ENCODE measurements at places on chromosomes 5 and 9.
A peak's percentile ranks its signal among the peaks of the same experiment; 100 is the strongest.

- DNase-seq, result no peak
Measured at GRCh38 chr9:127835991-127836516, 18.4 kb downstream of the ENG start.

- DNase-seq, result no peak
Measured at GRCh38 chr9:121333950-121334773, 35.9 kb downstream of the STOM start.

DNA sequence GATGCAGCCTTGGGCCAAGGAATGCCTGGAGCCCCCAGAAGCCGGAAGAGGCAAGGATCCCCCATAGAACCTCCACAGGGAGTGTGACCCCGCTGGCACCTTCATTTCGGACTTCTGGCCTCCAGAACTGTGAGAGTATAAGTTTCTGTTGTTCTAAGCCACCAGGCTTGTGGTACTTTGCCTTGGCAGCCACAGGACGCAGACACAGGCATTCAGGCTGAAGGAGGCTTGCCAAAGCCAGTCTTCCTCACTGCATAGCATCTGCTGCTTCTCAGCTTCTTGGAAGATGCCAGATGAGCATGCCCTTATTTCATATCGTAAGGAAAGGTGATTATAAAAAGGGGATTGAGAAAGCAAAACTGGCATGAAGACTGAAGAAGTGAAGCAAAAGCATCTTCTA lies 61.1 kb upstream of the TAS2R1 start:
- DNase-seq, result no peak

- no peak for DNase-seq
Measured at GRCh38 chr5:56102889-56103288, 108.1 kb upstream of the IL6ST start.

GRCh38 chr5:172641359-172642050 lies 442 bp downstream of the NEURL1B start:
- no peak for DNase-seq

GRCh38 chr9:35313916-35314315 lies 152.1 kb downstream of the UNC13B start:
- no peak for DNase-seq

DNA sequence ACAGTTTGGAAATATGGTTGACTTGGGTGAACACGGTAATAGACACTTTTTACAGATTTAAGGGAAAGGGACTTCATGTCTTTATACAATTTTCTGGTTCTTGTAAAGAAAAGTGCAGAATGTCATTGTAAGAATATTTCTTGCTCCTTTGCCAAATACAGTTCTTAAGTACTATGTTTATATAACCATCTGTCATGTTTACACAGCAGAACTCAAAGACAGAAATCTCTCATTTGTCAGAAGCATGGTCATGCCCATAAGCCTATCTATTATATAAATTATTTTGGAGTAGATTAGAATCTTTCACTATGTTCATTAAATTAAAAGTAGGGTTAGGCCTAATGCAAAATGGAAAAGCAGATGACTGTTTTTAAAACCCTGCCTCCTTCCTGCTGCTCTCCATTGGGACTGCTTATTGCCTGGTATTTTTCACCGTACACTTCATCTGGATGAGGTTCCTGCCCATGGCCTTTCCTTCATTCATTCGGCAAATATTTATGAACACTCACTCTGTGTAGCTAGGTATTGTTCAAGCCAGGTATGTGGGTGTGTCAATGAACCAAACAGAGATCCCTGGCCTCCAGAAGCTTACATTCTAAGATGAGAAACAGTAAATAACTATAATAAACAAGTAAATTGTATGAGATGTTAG lies 558.1 kb downstream of the NR2F1-AS1 start:
- DNase-seq, result no peak

DNA sequence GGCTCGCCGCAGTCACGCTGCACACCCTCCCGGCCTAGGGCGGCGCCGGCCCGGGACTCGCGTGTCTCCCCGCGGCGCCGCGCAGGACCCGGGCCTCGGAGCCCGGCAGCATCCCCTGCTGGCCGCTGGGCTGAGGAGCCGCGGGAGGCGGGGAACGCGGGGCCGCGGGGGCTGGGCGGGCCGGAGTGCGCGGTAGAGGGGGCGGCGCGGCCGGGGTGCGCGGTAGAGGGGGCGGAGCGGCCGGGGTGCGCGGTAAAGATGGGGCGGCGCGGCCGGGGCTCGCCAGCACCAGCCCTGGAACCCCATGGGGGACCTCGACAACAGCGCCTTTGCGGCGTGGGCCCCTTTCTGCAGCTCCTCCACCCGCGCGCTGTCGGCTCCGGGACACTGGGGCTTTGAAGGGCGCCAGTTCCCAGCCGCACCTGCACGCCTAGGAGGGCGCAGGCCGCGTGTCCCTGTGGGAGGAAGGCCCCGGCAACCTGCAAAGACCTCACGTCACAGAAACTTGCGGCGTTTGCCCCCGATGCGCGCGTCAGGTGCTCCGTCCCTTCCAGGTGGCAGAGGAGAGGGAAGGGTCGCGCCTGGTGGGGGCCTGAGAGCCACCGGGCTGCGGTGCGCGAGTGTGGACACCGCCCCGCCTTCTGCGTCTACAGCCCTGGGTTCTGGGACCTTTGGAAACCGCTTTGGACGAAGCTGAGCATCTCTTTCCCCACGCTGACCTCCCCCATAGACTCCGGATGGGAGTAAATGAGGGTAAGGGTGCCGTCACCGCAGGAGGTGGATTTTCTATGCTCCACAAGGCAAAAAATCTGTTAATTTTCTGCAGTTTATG lies 49.6 kb downstream of the NSUN2 start:
- peak; percentile 71 for DNase-seq

DNA sequence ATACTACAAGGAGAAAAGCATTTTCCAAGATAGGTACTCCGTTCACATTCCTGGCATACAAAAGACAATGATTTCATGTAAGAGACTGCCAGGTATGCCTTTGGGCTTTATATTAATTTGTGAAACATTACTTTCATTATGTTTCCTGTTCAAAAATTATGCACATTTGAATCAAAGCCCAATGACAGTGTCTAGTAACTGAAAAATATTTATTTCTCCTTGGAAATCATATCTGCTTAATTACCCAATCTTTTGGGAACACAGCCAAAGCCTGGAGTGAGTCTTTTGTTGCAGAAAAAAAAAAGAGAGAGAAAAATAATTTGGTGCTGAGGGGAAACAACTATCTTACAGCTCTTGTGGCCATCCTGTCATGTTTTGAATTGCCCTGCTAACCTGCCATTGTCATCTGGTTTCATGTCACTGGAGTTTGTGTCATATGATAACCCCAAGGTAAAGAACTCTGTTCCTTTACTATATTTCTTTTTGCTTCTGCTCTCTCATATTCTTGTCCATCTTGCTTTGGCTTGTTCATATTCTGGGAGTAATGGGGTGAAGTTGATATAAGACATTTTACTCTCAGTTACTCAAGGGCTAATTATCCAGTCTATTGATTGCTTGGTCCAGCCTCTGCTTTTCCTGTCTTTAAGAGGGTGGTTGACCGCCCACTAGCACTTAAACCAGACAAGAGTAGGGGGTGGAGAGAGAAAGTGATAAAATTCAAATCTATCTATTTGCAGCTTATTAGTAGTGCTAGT lies 238.3 kb upstream of the NUDT12 start:
- DNase-seq, result no peak

GRCh38 chr5:80216753-80217596 lies 38.9 kb downstream of the SERINC5 start:
- no peak for DNase-seq

DNA sequence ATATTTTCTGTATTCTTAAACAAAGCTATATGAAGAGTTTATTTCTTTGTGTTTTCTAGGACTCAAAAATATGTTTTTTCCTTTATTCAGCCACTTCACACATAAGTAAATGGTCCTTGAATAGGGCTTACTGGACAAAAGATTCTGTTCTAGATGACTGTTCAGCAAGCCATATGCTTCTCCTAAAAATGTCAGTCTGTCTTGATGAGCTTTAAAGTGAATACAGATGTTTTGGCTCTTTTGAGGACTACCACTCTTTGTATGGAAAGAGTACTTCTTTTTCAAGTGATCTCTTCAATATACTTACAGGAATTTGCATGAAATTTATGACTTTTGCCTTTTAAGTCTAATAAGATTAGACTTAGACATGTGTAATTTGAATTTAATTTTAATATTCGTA lies 8.4 kb downstream of the NDUFS4 start:
- DNase-seq, result no peak

GRCh38 chr5:129118405-129118804 lies 23.9 kb downstream of the ISOC1 start:
- DNase-seq, result no peak

GRCh38 chr5:134070725-134071613 lies 43.5 kb upstream of the TCF7 start:
- DNase-seq, result peak; percentile 76

DNA sequence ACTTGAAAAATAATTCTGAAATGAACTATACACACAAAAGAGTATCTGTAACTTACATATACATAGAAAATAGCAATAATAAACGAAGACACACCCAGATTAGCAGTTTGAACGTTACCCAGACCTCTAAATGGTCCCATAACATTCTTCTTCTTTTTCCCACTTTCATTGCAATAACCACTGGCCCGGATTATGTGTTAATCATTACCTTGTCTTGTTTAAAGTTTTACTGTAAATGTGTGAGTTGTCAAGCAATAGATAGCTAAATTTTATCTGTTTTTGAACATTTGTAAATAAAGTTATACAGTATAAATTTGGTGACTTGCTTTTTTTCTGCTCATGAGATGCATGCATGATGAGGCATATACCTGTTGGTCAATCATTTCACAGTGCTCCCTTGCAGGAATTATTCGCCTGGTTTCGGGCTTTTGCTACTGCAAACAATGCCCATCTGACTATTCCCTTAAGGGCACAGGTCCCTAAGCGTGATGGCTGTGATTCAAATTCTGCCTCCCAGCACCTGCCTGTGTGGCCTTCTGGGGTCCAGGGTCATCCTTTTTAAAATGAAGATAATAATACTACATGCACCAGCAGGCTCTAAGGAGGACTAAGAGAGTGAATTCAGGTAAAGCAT lies 66.1 kb downstream of the GADD45G start:
- no peak for DNase-seq

DNA sequence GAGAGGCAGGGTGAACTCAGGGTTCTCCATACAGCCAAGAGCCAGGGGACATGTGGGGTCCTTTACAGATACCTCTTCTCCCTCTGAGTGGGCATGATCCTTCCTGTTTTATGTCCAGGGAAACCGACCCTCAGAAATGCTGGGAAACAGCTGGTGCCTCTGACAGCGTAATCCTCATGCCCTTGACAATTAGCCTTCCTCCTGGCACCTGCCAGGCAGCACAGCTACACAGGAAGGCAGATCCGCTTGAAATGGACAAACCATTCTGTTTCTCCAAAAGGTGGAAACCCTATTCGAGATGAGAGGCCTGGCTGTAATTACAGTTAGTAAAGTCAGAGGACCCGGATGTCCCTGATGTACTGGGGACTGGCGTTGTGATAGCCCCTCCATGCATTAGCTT lies 7.2 kb downstream of the ERGIC1 start:
- DNase-seq, result no peak

Measured in islet precursor cell (in vitro differentiated cells).